ENCODE measurements at places on chromosomes 12 and 14. TPM values are rescaled to one million over a fixed set of nuclear protein-coding genes. Genes with fewer than 3 reads are reported as not detected.

The RIMBP2 gene
- 0.25 TPM for total RNA-seq

The DPPA3 gene
- total RNA-seq, result not detected

The RAB35 gene
- total RNA-seq, result 30.9 TPM

The COPZ1 gene
- total RNA-seq, result 47.6 TPM

GRCh38 chr14:75970989-75971388, 10.8 kb downstream of the TGFB3 start:
- DNase-seq, result no peak

DNA sequence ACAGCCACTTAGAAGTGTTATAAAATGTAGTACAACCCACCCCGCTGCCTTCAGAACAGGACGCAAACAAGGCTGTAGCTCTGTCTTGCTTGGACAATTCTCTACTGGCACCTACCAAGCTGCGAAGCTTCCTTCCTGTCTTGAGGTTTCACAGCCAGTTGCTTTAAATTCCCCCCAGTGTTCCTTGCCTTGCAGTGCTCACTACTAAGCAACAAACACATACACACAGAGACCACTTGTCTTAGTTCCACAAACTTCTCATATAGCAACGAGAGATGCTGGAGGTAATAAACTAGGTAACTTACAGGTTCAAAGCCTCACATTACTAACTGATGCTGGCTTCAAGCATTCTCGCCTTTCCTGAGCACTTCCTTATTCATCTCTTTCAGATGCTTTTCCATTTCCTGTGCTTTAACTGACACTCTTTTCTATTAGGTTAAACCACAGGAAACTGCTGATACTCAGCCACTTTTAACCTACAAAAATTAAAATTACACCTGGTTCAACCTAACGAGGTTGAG, 91.5 kb upstream of the PTGDR start:
- no peak for DNase-seq

GRCh38 chr12:93591137-93591868, 18.8 kb downstream of the SOCS2 start:
- no peak for DNase-seq

- no peak for DNase-seq
These were observed 299.7 kb upstream of the RGS6 start for GRCh38 chr14:71632440-71632946.

GRCh38 chr12:28065374-28065773, 92.8 kb upstream of the PTHLH start:
- DNase-seq, result no peak

DNA sequence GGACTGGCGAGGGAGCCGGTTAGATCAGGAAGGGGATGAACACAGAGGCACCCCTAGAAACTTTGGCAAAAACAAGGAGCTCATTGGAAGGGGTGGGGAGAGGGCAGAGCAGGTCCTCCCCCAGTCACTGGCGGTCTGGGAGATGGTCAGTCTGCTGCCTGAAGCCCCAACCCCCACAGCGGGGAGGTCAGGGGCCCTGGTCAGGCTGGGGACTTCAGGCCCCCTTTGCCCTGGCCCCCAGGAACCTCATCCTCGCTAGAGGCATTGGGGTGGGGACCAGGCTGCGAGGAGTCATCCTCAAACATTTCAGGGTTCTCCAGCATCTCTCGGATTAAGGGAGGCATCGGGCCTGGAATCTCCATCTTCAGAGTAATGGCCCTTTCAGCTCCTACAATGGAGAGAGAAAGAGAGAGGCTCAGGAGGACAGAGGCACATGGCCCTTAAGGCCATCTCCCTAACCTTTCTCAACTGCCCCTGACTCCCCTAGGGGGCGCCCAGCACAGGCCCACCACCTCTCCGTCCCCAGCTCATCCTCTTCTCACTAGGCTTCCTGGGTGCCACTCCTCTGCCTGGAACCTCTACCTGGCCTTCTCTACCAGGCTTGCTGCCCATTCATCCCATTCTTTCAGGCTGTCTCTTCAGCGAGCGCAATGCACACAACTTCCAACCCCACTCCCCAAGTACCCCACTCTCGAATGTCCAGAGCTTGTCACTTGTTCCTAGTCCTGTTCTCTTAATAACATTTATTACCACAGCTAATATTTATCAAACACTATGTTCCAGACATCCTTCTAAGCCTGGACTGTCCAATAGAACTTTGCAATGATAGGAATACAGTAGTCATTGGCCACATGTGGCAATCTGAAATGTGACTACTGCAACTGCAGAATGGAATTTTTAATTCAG, 4.7 kb upstream of the ITGB7 start:
- DNase-seq, result no peak

GRCh38 chr12:62903151-62903550, 31.8 kb downstream of the PPM1H start:
- no peak for DNase-seq
